ENCODE measurements at places on chromosomes 6 and 20. TPM values are rescaled to one million over a fixed set of nuclear protein-coding genes. Genes with fewer than 3 reads are reported as not detected.

NDUFAF5 gene
- total RNA-seq = 33.4 TPM

VSX1 gene
- not detected for total RNA-seq

BANF2 gene
- not detected for total RNA-seq

KIF6 gene
- total RNA-seq = 1.2 TPM

BPIFB1 gene
- total RNA-seq = not detected

DNA sequence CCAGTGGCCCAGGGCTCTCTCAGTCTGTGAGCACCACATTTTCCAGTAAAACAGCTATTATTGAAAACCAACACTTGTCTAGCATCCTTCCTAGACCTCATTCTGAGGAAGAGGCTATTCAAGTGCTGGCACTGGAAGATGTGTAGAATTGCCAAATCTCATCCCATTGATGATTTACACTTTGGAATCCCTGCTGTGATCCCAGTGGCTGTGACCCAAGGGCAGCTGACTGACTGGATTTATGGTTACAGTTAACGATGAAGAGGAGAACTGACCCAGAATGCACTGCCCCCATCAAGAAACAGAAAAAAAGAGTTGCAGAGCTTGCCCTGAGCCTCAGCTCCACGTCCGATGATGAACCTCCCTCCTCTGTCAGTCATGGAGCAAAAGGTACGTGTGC, 2.4 kb downstream of the CMTR1 start:
- DNase-seq = no peak

DNA sequence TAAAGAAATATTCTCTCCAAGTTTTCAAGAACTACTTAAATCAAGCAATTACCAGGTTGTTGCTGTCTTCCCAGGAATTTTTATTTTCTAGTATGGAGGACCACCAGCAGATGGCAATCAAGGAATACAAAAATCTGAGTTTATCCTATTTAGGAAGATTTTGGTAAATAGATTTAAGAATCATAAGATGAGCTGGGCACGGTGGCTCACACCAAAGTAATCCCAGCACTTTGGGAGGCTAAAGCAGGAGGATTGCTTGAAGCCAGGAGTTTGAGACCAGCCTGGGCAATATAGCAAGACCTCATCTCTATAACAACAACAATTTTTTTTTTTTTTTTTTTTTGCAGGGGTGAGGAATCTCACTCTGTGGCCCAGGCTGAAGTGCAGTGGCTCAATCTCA, 19.3 kb upstream of the SEC63 start:
- DNase-seq = peak; percentile 35

- no peak for DNase-seq
Measured at GRCh38 chr6:150641398-150642139, 41.9 kb downstream of the PLEKHG1 start.

- no peak for DNase-seq
Measured at GRCh38 chr6:113709936-113710509, 147.1 kb upstream of the MARCKS start.

DNA sequence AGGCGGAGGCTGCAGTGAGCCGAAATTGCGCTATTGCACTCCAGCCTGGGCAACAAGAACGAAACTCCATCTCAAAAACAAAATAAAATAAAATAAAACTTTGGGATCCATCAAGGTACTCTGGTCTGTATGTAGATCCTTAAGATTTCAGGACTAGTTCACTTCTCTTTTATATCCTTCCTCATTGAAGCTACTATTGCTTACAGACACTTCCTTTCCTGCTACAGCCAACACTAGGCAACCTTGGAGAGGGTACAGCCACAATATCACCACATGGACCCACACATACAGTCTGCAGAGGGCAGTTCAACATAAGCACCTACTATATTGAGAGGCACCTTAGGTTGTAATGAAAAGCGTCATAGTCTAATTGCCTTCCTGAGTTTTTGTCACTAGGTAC, 113.3 kb downstream of the ATXN1 start:
- no peak for DNase-seq

DNA sequence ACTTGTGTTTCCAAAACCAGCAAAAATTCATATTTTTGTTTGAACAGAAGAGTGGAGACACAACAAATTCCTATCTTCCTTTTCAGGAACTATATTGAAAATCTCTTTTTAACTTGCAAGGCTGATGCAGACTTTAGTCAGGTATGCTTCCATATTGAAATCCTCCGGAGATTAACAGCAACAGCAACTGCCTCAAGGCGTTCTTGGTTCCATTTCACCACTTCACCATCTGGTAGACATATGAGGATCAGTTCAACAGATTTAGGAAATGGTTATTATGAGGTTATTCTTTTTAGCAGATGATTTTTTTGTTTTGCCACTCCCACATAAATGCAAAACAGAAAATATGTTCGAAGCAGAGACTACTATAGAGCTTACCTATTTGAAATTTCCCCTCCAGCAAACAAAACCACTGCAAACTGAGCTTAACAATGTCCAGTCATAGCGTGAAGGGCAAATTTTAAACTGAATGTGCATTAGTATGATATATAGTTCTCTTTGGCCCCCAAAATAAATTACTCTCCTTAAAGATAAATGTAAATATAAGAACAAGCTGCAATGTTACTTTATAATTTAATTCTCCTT, 520.5 kb upstream of the ADGRB3 start:
- no peak for DNase-seq

DNA sequence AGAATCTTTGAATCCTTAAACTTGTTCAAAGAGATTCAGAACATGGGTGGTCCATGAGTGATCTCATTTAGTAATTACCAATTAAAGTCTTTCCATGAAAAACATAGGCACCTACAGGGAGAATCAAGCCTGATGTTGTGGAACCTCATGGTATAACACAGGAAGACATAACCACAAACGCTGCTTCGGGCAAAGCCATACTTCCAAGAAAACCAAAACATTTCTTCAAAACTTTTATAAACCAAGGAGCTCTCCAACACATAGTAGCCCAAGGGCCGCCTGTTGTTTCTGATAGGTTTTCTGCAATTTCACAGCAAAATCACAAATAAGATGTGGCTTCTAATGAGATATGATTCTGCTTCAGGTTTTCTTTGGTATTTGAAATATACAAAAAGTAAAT, 2.5 kb downstream of the CHD6 start:
- DNase-seq = no peak

GRCh38 chr20:59062081-59062480, 19.5 kb upstream of the PRELID3B start:
- DNase-seq = no peak

- no peak for DNase-seq
Measured at GRCh38 chr6:6964675-6965074, 143.1 kb upstream of the RREB1 start.
